Activated T-helper 17 cell treated with anti-CD3 and anti-CD28 coated beads, Interleukin-2, amount 50 U/mL, for 72 hours (primary cell): ENCODE measurements at places on chromosomes 13 and 19.
A peak's percentile ranks its signal among the peaks of the same experiment; 100 is the strongest.

DNA sequence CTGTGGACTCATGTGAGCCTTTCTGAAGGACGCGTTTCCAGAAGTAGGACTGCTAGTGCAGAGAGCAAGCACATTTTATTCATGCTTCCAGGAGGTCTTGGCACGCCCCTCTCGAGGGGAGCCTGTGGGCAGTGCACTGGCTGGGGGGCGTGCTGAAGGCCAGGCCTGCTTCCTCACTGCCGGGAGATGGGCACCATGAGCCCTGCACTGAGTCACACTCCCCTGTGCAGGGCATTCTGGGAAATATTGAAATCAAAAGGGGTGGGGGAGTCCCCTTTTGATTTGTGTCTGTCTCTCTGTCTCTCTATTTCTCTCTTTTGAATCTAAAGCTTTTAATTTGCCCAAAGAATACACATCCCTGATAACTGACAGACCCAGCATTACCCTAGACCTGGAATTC is 34.0 kb downstream of the DPF1 start:
- ATAC-seq, result peak; percentile 93
- no peaks in the 10 kb centered on the region for H3K27me3 ChIP-seq
- peak overlapping the region; percentile 41 for H3K27ac ChIP-seq
- peaks cover 2% of the 10 kb centered on the region for H3K36me3 ChIP-seq
- peak overlapping the region; percentile 25 for H3K4me3 ChIP-seq
- H3K4me1 ChIP-seq, result peaks cover 5% of the 10 kb centered on the region

DNA sequence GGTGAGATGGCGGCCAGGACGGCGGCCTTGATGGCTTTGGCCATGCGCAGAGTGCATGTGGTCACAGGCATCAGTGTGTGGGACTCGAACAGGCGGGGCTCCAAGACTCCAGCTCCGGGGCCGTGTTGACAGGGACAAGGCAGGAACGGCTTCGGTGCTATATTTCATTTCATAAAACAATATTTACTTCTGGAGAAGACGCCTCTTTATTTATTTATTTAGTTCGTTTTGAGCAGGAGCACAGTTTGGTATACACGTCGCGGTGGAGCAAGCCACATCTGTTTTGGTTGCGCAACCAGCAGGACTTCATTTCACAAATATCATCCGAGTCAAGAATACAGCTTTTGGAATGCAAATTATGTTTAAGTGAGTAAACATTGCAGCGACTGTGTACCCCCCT is 166.7 kb upstream of the TSHZ3 start:
- H3K36me3 ChIP-seq, result no peaks in the 10 kb centered on the region
- H3K4me3 ChIP-seq, result no peak overlapping the region
- no peak for ATAC-seq
- no peaks in the 10 kb centered on the region for H3K4me1 ChIP-seq
- H3K27me3 ChIP-seq, result peaks cover 3% of the 10 kb centered on the region

DNA sequence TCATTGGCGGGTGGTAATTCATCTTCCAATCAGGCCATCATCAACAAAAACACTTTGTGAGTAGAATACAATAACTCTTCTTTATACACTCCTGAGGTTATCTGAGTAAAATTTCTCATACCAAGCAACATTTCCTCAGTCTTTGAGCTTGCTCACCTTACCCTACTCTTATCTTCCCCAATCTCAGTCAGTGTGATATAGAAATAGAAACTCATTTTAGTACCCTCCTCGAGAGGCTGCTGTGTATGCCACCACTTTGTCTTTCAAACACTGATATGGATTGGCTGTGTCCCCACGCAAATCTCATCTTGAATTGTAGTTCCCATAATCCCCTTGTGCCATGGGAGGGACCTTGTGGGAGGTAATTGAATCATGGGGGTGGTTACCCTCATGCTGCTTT is 209.7 kb downstream of the RBM26 start:
- peak; percentile 61 for ATAC-seq
- no peaks in the 10 kb centered on the region for H3K27me3 ChIP-seq

DNA sequence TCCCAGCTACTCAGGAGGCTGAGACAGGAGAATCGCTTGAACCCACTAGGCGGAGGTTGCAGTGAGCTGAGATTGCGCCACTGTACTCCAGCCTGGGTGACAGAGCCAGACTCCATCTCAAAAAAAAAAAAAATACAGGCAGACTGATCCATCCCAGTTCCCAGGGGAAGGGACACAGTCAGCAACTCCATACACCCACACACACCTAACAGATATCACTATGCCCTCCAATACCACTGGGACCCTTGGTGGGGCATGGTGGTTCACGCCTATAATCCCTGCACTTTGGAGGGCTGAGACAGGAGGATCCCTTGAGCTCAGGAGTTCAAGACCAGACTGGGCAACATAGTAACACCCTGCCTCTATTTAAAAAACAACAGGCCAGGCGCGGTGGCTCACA is 2.6 kb downstream of the DPF1 start:
- H3K27ac ChIP-seq, result no peak overlapping the region
- H3K36me3 ChIP-seq, result peaks cover 6% of the 10 kb centered on the region
- peaks cover 45% of the 10 kb centered on the region for H3K27me3 ChIP-seq

GRCh38 chr19:31149441-31149941 is 199.7 kb downstream of the TSHZ3 start:
- no peak overlapping the region for H3K27ac ChIP-seq
- no peaks in the 10 kb centered on the region for H3K4me1 ChIP-seq
- no peaks in the 10 kb centered on the region for H3K27me3 ChIP-seq
- ATAC-seq, result no peak

DNA sequence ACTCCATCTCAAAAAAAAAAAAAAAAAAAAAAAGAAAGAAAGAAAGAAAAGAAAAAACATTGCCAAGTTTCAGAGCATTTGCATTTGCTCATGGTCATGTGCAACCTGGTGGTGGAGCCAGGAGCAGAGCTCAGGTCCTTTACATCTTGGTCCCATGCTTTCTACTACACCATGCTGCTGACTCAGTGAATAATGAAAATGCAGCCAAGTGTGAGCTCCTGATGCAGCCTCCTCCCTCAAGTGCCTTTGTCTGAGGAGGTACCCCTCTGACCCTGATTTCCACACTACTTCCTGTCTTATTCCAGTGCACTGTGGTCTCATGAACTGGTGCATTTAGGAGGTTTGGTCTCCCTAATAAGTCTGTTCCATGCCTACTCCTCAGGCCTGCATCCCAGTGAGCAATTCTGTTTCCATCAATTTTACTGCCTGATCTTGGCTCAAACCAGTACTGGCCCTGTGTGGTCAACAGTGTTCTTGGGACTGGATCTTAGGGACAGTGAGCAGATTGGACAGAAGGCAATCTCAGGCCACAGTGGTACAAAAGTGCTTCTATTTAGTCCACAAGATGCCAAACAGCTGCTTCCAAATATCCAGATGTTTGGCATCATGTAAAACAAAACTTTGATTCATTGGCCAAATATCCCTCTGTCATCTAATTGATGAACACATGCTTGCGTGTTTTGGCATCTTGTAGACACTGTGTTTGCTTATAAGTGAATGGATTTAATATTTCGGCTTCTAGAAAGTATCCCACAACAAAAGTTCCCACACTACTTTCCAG is 28.8 kb upstream of the LRCH1 start:
- ATAC-seq, result no peak
- no peak overlapping the region for H3K4me3 ChIP-seq
- H3K36me3 ChIP-seq, result no peaks in the 10 kb centered on the region
- no peak overlapping the region for H3K27ac ChIP-seq
- H3K4me1 ChIP-seq, result no peaks in the 10 kb centered on the region

GRCh38 chr13:43473437-43473836 is 313.3 kb downstream of the ENOX1 start:
- peaks cover 14% of the 10 kb centered on the region for H3K27me3 ChIP-seq
- no peak for ATAC-seq
- no peak overlapping the region for H3K4me3 ChIP-seq
